ENCODE measurements at places on chromosomes 6 and 20.

DNA sequence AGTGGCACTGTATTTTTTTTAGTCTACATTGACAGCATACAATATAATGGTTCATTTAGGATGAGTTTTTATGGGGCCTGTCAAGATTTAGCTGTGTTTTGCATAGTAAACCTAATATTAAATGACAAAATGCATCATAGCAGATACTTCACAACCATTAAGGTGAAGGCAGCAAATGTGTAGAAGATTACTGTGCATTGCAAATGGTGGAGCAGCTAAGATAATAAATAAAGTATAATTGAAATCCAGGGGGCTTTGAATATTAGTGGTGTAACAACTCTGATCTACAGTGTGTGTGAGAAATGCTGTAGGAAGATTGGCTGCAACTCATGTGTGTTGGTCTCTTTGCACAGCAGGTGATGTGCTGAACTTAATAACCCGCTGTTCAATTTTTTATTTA lies 801.9 kb upstream of the CITED2 start:
- DNase-seq, result no peak

- DNase-seq, result no peak
These were observed 67.0 kb upstream of the FRMD1 start for GRCh38 chr6:168145747-168146596.

GRCh38 chr20:57078116-57078515 lies 188.3 kb downstream of the BMP7 start:
- no peak for DNase-seq

DNA sequence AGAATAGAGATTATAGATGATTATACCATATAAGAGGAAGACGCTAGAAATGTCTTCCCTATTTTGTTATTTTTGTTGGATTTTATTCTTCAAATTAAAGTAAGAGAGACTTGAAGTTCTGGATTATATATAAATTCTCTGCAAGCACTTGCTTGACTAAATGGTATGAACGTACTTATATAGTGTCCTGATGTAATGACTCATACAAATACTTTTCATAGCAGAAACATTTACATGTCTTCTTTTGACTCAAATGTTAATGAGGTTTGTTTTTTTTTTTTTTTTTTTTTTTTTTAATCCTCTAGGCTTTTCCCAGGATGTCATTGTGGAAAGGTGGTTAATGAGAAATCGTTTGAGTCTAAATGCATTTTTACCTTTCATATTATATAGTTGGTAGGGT lies 55.0 kb downstream of the PDE7B start:
- DNase-seq, result no peak

- DNase-seq, result no peak
These were observed 3.6 kb upstream of the MAS1 start for GRCh38 chr6:159887146-159887545.

DNA sequence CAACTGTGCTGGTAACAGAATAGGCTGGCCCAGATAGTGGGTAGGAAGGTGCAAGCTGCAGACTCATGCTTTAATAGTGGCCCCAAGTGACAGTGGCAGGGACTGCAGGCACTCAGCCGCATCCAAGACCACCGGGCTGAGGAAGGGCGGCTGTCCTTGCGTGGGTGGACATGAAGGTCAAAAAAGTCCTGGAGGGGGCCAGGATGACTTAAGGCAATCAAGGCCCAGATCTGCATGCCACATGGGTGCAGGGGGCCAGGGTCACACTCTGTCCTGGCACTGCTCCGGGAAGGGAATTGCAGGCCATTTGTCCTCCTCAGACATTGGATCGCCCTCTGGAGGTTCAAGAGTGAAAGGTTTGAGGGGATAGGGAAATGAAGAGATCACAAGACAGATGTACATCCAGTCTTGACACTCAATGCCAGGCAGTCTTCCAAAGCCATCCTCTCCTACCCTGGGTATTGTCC lies 10.4 kb upstream of the VNN2 start:
- DNase-seq, result peak; percentile 68
